Activated CD4-positive, alpha-beta memory T cell treated with anti-CD3 and anti-CD28 coated beads for 36 hours (primary cell): ENCODE measurements at places on chromosomes 13 and 19.

GRCh38 chr19:58518256-58519086 lies 1.1 kb downstream of the ZBTB45 start:
- DNase-seq, result peak; percentile 34

- no peak for DNase-seq
These were observed 63.2 kb downstream of the ZNF823 start for GRCh38 chr19:11675569-11675968.

GRCh38 chr13:86831084-86831483 lies 840.1 kb upstream of the SLITRK5 start:
- no peak for DNase-seq

DNA sequence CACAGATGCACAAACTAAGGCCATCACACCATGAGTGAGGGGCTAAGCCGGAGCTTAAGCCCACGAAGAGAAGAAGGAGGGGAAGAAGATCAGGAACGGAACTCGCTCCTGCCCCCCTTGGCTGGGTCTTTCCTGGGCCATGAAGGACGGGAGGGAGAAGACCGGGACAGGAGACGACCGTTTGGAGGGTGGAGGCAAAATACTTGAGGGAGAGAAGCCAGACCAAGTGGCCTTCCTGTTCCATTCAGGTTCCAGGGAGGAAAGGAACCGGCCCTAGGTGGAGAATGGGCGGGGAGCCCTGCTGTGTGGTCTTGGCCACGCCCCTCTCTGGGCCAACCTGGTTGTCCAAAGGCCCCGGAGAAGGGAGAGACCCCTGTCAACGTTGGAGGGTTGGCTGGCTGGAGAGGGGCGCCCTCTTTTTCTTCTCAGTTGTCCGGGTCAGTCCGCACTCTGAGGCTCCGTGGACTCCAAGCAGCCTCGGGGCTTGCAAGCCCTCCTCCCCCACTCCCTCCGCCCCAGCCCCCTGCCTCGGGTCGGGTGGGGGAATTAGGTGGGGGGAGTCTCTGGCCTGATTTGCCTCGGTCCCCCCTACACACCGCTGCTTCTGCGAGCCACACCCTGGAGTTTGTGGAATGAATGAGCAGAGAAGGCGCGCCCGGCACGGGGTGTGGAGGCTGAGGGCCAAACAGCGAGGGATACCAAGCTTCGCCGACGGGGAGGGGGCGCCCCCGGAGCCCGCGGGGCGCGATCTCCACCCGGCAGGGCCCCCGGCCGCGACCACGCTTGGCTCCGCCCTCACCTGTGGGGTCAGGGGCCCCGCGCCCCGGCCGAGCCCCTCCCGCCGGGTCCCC lies 757 bp downstream of the FBN3 start:
- no peak for DNase-seq

GRCh38 chr19:42129399-42130253 lies 2.6 kb downstream of the POU2F2 start:
- no peak for DNase-seq

- no peak for DNase-seq
These were observed 3.0 kb upstream of the ZNF136 start for GRCh38 chr19:12159773-12160414.

- DNase-seq, result peak; percentile 69
These were observed 3.4 kb downstream of the PBX4 start for GRCh38 chr19:19615086-19615485.

- DNase-seq, result no peak
These were observed 298.7 kb downstream of the RFC3 start for GRCh38 chr13:34116651-34117050.

DNA sequence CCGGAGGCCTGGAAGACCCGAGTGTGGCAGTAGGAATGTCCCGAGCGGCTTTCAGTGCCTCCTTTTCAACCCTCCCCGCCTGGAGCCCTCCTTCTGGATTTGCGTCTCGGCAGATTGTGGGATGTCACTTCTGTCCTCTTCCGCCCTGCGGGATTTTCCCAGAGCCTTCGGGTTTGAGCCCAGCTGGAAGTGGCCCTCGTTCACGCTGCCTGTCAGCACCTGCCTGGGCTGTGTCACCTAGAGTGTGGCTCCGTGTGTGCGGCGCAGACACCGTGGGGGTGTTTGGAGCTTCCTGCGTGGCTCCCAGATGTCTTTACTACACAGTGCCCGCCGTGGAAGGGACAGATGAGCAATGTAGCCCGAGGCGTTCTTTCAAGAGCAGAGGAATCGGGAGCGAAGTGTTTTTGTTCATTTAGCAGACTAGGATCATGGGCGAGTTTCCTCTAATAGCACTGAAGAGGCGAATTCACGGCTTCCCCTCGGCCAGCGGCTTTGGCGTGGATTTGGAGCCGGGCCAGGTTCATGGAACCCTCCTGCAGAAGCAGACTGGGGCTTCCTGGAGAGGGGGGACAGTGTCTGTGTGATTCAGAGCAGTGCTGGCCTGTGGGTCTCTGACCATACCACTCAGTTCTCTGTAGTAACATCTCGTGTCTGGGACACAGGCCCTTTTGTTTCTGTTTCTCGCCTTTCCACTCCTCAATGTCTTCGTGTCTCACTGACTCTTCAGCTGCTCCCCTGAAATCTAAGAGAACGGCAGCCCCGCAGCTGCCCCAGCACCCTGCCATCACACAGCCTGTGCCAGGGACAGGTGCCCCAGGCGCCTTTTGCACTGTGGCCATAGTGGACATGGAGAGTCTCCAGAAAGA lies 68.0 kb downstream of the KDM4B start:
- no peak for DNase-seq

DNA sequence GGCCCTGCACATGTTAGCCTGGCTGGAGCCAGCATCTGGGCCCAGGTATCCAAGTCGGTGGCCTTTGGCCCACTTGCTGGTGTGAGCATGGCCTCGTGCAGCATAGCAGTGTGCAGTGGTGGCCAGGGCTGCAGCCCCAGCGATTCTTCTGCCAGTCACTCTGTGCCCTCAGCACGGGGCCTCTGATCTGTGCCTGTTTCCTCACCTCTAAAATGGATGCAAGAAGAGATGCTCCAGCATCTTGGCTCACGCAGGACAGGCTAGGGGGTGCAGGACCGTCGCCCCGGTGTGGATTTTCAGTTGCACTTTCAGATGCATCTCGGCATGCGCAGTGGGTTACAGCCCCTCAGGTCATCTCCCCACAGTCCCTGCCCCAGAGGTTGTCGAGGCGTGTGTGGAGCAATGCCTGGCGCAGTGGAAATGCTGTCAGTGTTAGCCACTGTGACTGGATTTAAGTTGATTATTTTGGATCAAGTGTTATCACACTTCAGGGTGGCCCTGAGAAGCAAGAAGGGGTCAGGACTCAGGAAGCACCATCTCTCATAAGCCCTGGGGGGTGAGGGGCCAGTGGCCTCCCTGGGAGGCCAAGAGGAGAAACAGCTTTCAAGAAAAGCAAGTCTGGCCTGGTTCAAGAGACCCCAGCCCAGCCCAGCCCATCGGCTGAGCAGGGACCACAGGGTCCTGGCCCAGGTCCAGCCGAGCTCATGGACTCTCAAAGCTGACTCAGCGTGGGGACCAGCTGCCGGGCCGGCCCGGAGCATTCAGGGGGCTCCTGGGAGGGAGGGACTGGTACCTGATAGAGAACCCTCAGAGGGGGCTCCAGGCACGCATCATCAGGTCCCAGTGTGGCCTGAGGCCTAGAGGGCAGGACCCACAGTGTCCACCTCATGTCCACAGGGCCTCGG lies 27.8 kb downstream of the AP1M1 start:
- DNase-seq, result peak; percentile 3

- DNase-seq, result no peak
These were observed 262.4 kb upstream of the SPRY2 start for GRCh38 chr13:80603351-80603750.

DNA sequence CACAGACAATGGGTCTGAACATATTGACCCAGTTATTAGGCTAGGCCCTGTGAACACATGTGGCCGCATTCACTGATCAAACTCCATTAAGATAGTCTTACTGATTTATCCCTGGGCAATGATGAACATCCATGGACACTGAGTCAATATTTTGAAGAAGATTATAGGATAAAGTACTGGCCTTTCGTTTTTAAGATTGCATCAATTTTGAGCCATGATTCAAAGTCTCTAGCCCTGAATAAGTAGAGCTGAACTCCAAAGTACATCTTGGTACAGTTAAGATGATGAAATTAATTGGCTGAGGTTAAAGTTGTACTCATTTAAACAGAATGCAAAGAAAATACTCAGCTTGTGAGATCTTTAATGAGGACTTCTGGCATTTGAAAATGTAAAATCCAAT lies 1581.9 kb downstream of the EFNB2 start:
- DNase-seq, result no peak

DNA sequence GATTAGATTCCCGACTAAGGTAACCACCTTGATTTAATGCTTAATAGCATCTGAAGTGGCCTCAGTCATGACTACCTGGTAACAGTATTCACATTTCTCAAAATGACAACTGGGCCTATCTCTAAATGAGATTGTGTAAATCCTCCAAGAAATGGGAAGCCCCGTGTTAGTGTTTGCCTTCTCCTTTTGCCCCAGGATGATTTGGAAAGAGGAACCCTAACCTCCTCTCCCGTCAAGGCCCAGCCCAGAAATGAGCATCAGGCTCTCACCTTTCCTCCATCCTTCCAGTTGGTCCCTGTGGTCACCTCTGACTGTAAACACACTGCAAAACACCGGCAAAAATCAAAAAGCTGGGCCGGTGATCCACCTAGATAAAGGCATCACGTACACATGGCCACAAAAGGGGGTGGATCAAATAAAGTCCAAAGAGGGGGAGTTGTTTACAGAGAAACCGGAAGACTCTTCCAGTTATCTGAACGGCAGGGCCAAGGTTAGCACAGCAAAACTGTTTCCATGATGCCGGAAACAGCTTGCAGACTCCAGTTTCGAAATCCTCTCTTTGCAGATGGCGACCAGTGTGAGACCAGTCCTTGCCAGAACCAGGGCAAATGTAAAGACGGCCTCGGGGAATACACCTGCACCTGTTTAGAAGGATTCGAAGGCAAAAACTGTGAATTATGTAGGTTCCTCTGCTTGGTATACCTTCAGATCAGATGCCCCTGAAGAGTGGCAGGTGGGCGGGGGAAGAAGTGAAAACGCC lies 16.4 kb downstream of the F10 start:
- no peak for DNase-seq
